ENCODE measurements at places on chromosomes 2 and 18. TPM values are rescaled to one million over a fixed set of nuclear protein-coding genes. Genes with fewer than 3 reads are reported as not detected.

The ASTL gene
- total RNA-seq = not detected

The GALR1 gene
- 0.05 TPM for total RNA-seq

The ANO7 gene
- total RNA-seq = 0.80 TPM

The LYG1 gene
- total RNA-seq = 0.58 TPM

The ACVR1C gene
- total RNA-seq = 0.36 TPM

The ASB18 gene
- total RNA-seq = 11.3 TPM

The IL36RN gene
- total RNA-seq = not detected
